Fibroblast of the conjunctiva (primary cell): ENCODE measurements at places on chromosomes 16 and 17.

DNA sequence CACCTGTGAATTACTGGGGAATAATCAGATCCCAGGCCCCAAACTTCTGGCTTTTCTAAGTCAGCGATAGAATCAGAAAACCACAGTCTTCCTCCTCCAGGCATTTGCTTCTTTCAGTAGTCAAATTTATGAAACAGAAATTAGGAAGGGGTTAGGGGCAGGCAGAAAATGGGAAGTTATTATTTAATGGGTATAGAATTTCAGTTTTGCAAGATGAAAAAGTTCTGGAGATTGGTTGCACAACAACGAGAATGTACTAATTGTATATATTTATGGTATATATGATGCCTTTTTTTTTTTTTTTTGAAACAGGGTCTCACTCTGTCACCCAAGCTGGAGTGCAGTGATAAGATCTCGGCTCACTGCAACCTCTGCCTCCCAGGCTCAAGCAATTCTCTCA lies 23.5 kb downstream of the ORC6 start:
- DNase-seq, result no peak

DNA sequence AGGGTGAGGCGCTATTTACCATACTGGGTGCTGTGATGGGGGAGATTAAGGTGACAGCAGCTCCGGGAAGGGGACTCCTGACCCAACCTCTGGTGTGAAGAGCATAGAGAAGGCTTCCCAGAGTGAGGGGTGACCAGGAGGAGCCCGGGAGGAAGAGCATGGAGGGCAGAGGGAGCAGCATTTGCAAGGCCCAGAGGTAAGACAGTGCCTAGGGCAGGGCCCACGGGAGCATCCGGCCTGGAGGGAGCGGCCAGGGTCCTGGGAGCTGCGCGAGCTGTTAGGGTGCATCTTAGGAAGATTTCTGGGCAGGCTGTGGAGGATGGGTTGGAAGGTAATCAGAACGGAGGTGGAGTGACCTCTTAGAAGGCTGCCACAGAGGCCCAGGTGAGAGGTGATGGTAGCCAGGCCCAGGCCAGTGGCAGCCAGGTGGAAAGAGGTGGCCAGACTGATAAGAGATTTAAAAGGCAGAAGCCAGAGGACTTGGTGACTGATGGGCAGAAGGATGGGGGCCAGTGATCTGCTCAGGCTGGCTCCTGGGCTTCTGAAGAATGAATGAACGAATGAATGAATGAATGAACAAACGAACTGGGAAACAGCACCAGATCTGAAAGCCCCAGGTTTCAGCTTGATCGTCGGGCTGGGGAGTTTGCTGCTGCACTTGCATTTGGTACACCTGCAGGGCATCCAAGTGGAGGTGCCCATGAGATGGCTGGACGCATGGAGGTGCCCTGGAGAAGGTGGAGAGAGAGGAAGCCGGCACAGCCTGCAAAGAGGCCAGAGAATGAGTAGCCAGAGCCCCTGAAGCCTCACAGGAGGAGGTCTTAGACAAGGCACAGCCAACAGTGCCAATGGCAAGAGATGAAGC lies 13.0 kb upstream of the TMEM92 start:
- DNase-seq, result no peak

- DNase-seq, result no peak
These were observed 6.0 kb downstream of the SOX9 start for GRCh38 chr17:72126575-72127486.

- DNase-seq, result no peak
These were observed 69.5 kb downstream of the SREBF1 start for GRCh38 chr17:17767154-17767869.

DNA sequence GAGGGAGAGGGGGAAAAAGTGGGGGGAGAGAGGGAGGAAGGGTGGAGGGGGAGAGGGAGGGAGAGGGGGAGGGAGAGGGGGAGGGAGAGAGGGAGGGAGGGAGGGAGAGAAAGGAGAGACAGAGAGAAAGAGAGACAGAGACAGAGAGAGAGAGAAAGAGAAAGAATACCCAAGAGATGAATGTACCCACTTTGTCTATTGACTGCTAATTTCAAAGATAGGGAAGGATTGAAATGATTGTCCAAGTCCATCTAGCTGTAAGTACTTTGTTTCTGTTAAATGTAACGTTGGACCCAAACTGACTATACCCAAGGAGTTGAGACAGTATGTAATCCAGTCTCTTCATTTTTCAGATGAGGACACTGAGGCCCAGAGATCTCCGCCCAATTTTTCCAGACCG lies 374.9 kb downstream of the GRIN2A start:
- DNase-seq, result no peak

- DNase-seq, result no peak
These were observed 22.2 kb downstream of the ITPRIPL2 start for GRCh38 chr16:19135896-19136438.

DNA sequence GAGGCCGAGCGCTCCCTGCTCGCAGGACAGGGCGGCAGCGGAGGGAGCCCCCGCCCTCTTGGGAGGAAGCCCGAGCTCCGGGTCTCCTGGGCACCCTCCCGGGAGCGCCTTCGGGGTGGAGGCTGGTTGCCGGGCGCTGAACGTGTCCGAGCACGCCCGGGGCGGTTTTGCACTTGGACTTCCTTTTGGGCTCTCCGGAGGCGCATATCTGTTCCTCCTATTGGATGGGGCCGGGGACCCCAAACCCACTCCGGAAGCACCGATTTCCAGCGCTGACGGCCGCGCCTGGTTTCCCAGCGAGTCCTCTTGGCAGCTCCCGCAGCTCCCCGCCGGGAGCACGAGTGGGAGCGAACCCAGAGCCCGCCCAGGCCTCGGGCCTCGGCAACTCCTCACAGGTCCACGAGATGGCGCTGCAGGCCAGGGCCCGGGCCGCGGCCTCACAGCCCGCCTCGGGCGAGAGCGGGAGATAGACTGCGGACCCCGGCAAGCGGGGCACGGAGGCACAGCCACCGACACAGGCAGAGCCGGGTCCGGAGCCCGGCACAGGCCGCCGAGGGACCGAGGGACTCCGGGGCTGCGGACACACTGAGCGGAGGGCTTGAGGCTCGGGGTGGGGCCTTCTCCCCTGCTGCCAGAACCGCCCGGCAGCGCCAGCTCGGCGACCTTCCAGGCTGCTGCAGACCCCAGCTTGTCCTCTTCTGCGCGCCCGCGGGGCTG lies 12.7 kb downstream of the TBX2 start:
- DNase-seq, result peak; percentile 53

DNA sequence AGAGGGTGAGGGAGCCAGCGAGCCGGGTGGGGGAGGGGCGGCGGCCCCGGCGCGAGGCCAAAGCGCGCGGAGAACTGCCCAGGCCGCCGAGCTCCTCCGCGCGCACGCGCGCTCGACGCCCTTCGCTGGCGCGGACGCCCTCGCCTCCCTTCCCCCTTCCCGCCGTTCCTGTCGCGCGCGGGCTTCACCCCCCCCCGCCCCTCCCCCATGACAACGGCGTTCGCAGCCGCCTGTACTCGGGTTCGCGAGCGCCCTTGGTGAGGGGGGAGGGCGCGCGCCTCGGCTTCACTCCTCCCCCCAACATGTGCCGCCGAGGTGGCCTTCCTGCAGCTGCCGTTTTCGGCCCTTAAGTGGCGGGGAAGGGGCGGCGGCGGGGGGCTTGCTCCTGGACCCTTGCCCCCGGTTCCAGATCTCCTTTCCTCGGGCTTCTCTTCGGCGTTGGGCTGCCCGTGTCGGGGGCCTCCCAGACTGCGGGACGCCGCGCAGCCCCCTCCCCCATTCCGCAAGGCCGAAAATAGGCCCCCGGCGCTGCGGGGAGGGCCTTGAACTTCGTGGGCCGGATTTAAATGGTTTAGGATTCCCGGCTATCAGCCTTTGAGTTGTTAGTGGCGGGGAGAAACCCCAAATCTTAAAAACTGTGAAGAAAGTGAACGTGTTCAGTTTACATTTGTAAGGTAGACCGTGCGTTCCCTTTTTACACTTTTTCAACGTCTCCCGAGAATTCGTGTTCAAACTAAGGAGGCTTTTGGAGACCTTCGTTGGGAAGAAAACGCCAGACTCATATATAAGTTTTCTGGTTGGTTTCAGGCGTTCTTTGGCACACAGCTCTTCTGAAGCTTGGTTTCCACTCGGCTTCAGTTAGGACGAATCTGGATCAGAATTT lies 653 bp downstream of the SRRM2 start:
- peak; percentile 69 for DNase-seq

DNA sequence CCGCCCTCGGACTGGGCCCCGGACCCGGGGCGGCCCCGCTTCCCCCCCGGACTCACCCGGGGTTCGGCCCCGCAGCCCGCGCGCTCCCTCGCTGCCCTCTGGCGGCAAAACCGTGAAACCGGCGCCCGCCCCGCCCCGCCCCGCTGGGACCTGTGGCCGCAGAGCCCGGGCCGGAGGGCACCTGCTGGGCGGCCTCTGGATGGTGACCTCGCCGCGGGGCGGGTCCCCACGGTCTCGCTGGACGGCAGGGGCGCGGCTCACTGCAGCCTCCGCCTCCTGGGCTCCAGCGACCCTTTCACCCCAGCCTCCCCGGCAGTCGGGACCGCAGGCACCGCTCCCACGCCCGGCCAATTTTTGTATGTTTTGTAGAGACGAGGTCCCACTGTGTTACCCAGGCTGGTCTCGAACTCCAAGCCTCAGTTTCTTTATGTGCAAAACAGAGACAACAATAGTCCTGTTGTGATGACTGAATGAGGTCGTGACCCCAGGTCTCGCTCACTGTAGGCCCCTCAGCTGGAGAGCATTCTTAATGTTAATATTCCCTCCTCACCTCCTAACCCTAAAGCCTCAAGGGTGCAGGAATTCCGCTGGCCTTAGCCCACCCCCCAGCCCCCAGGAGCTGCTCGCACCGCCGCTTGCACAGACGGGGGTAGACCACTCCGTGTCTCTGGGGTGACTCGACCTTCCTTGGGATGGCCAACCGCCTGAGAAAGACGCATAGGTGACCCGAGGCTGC lies 33.7 kb upstream of the RPH3AL start:
- DNase-seq, result no peak

GRCh38 chr17:78842881-78843565 lies 2.4 kb upstream of the USP36 start:
- no peak for DNase-seq

GRCh38 chr17:17416400-17417360 lies 60.1 kb upstream of the MED9 start:
- DNase-seq, result no peak

DNA sequence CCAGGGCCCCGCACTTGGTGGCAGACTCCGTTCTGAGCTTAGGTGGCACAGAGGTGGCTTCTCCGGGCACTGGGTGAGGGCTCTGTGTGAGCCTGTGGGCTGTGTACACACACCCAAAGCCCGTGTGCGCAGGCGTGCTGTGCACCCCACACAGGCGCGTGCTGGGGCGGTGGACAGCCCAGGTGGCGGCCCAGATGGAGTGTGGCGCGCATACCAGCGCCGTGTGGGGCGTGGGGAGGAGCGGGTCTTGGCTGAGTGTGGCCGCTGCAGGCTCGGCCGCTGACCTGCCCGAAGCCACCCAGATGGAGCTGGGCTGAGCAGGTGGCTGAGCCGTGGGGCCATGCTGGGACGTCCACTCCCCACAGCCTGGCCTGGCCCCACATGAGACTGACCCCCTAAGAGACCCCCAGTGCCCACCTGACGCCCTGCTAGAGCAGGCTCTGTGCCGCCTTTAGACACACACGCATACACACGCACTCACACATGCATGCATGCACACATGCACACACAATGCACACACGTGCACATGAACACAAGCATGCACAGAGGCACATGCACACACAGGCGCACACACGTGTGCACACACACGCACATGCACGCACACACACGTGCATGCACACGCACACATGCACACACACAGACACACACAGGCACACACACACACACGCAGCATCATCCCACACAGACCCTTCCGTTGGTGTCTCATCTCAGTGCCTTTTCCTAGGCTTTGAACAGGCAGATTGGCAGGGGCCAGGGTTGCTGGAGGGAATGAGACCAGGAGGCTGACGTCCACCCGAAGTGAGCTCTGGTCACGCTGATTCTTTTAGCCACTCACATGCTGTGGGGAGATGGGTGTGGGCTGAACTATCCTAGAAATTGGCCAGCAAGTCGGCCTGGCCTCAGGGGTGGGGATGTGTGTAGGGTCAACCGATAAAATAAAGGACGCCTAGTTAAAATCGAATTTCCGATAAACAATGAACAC lies 2.1 kb downstream of the PRR35 start:
- DNase-seq, result no peak

DNA sequence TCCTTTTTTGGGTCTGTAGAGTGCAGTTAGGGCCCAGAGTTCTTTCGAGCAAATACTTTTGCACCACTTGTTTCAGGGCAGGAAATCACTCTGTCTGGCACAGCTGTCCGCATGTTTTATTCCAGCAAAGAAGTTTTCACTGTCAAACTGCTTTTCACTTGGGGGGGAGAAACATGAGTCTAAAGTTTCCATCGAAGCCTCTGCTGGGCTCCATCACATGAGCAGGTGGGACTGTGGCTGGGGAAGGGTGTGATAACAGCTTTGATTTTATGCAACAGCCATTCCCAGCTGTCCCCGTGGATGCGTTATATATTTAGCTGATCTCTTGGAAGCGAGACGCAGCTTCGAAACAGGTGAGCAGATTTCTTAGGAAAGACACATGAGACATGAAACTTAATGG lies 288.6 kb downstream of the SNX29 start:
- no peak for DNase-seq

GRCh38 chr16:6528217-6528616 lies 804.4 kb upstream of the RBFOX1 start:
- DNase-seq, result no peak

DNA sequence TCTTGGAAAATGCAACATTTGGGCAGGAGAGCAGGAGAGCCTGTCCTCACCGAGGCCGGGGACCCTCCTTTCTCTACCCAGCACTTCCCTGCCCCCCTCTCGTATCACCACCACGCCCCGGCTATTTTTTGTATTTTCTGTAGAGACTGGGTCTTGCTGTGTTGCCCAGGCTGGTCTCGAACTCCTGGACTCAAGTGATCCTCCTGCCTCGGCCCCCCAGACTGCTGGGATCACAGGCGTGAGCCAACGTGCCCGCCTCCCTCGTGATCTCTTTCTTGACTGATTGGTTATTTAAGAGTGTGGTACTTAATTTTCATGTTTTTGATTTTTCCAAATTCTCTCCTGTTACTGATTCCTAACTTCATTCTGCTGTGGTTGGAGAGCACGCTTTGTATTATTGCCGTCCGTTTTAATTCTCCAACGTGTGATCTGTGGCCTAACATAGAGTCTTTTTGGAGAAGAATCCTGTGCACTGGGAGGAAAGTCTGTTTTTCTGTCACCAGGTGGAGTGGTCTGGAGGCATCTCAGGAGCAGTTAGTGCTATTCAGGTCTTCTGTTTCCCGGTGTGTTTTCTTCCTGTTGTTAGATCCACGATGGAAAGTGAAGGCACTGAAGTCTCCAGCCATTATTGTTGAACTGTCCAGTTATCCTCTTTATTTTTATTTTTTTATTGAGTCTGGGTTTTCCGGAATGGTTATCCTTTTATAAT lies 40.4 kb downstream of the ZNF778 start:
- DNase-seq, result no peak

- DNase-seq, result no peak
These were observed 544 bp downstream of the CYB561 start for GRCh38 chr17:63445571-63445953.

- no peak for DNase-seq
These were observed 2.9 kb upstream of the RHBDF2 start for GRCh38 chr17:76504117-76504516.
